ENCODE measurements at places on chromosomes 11 and 22.

DNA sequence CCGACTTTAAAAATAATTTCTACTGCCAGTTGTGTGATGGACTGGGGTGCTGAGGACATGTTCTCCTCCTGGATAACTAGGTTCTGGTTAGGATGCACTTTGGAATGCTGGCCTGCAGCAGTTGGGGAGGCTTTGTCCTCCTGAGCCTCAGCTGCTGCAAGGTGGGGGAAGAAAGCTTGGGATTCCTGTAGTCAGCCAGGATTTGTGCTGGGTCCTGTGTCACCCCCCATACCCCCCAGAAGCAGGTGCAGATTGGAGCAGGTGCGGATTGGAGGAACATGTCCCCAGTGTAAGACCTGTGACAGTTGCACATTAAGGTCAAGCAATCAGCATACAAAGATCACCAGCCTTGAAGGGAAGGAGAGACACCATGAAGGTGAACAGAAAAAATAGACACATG lies 51.1 kb downstream of the MED15 start:
- no peak for DNase-seq

- peak; percentile 48 for DNase-seq
Measured at GRCh38 chr11:72613977-72614376, 60.2 kb downstream of the PDE2A start.

GRCh38 chr11:45062974-45063635 lies 83.3 kb upstream of the PRDM11 start:
- no peak for DNase-seq

GRCh38 chr11:63511048-63511748 lies 5.3 kb downstream of the LGALS12 start:
- no peak for DNase-seq

DNA sequence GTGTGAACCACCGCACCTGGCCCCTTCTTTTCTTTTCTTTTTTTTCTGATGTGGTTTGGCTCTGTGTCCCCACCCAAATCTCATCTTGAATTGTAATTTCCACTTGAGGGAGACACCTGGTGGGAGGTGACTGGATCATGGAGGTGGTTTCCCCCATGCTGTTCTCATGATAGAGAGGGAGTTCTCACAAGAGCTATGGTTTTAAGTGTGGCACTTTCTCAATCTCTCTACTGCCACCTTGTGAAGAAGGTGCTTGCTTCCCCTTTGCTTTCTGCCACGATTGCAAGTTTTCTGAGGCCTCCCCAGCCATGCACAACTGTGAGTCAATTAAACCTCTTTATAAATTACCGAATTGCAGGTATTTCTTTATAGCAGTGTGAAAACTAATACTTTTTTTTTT lies 4.9 kb upstream of the TCN2 start:
- no peak for DNase-seq

DNA sequence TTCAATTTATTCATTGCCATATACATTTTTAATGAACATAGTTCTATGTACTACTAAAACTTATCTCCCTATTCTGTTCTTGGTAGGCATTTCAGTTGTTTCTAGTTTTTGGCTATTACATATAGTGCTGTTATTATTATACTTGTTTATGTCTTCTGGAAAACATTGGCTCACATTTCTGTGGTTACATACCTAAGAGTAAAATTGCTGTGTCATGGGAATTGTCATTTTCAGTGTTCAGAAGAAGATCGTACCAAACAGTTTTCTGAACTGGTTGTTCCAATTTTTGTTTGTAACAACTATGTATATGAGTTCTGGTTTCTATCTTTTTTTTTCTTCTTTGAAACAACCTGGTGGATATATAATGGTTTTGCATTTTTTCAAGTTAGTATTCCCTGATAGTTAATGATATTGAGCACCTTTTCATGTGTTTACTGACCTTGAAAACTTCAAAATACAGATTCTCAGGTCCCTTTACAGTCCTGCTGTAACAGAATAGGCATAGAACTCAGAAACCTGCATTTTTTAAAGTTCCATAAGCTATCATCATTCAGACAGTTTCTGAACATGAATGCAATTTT lies 230.7 kb downstream of the JRKL start:
- DNase-seq, result no peak

DNA sequence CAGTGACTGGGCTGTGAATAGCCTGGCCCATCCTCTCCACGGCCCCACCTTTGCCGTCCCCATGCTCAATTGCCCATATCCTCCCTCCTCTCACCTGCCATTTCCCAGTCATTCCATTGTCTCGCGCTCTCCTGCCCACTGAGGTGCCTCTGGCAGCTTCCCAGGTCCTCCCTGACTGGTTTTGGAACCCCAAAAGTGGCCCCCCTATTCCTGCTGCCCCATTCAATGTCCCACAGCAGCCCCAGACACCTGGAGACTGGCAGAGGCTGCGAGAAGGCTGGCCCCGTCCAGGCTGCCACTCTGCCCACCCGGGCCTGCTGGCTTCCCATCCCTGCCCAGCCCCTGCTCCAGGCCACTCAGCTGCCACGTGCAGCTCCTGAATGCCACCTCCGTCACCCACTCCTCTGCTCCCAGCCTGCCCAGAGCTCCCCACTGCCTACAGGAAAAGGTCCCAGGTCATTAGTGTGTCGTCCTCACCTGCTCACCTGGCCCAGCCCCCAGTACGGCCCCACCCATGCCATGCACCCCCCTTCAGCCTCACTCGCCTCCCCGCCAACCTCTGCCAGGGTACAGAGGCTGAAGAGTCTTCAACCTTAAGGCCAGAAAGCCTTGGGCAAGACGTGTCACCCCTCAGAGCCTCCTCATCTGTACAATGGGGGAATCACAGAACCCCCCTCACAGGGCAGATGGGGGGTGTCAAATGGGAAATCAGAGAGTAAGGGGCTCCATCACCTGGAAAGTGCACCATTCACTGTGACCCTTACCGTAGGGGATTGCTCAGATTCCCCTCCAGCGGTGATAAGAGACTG lies 37.5 kb downstream of the KCNJ4 start:
- no peak for DNase-seq

DNA sequence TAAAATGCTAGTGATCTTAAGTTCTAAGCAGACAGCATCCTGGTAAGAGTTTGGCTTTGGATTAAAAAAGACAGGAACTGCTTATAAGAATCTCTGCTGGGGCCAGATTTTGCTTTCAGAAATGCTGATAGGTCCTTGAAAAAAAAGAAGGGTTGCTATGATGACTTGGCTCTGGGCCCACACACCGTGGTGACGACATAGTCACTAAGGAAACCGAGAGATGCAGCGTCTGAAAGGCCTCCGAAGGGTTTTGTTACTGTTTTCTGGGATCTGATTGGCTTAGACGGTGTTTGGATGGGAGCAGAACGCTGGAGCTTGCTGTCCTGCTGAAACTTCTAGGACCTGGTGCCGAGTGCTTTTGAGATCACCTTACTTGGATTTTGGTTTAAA lies 8.4 kb downstream of the FAM118A start:
- peak; percentile 61 for DNase-seq

GRCh38 chr11:41377709-41378394 lies 81.6 kb downstream of the LRRC4C start:
- no peak for DNase-seq

DNA sequence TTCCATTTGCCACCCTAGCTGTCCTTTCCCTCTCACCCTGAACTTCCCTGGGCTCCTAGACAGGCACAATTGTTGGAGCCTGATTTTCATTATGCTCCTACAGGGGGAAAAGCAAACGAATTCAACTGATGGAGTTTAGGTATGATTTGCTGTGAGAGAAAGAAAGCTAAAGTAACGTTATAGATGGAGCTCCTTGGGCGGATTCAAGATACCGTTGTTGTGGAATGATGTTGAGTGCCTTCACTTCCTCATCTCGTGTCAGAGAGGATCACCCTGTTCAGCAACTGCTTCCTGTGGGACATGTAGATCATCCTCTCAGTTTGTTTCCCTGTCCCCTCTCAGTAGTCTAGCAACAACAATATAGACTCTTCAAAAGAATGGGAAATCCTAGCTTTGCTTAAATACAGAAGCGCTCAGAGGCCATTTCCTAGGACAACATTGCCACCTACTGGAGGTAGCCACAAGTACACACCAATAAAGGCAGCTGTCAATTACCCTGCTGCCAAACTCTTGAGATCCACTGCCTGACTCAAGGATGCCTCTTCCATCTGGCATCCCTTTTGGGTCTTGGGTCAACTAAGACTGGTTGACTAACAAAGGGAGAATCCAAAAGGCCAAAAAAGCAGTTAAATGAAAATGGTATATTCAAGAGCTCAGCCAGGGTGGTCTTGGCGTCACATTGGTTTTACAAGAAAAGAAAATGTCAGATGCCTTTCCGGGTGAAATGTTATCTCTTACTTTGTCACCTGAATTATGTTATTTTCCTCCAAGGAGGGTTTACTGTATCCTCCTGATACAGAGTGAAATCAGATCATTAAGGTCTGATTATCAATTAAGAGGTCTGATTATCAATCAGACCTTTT lies 13.5 kb upstream of the DTX4 start:
- DNase-seq, result peak; percentile 56

- DNase-seq, result no peak
Measured at GRCh38 chr11:87455180-87455579, 417.4 kb downstream of the TMEM135 start.

- no peak for DNase-seq
Measured at GRCh38 chr22:20979243-20979809, 2.8 kb upstream of the LZTR1 start.

GRCh38 chr11:122204206-122204605 lies 88.2 kb upstream of the BLID start:
- no peak for DNase-seq

DNA sequence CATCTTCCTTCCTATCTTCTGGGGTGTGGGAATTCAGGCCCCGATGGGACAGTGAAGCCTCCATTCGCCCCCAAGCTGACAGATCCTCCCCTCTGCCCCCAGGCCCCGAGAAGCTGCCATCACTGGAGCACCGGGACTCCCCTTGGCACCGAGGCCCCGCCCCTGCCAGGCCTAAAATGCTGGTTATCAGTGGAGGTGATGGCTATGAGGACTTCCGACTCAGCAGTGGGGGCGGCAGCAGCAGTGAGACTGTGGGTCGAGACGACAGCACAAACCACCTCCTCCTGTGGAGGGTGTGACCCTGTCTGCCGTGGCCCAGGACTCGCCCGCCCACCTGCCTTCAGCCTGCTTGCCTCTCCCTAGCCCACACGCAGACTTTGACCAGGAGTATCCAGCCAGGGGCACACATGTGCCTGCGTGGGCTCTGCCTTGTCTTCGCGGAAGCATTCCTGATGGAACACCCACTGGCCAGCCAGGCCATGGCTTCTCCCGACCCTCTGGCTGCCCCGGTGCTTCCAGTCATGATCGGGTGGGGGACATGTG lies 8.6 kb upstream of the RELT start:
- DNase-seq, result no peak

GRCh38 chr11:122100037-122100755 lies 15.8 kb downstream of the BLID start:
- DNase-seq, result no peak

- DNase-seq, result no peak
Measured at GRCh38 chr11:30653606-30654005, 67.5 kb upstream of the MPPED2 start.

GRCh38 chr11:31996159-31996881 lies 94.6 kb upstream of the RCN1 start:
- no peak for DNase-seq

DNA sequence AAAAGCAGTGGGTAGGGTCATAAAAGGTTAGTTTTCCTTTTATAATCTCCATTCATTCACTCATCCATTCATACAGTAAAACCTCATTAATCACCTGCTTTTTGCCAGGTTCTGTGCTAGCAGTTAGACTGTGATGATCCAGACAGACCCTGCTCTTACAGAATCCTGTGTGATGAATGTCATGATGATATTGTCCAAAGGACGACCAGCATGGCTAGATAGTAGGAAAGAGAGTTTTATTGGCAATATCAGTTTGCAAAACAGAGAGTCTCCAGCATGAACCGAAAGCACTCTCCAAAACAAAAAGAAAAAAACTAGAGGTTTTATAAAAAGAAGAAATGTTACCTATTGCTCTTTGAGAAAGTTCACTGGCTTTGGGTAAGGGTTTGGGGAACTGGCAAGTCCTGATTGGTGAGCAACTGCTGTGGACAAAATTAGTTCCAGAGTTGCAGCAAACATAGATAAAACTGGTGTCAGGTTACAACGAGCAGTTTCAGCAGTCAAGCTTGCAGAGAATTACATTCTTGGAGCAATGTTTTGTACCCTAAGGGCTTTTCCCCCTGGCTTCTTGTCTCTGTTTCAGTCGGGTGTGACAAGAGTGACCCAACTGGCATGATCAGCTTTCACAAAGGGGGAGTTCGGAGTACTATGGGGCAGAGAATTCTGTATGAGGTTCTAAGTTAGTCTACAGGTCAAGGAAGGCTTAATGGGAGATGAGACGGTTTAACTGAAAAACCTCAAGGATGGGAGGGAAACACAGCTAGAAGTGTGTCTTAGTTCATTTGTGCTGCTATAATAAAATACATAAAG lies 58.3 kb downstream of the HSD17B12 start:
- DNase-seq, result no peak

GRCh38 chr22:49996119-49996517 lies 16.4 kb downstream of the IL17REL start:
- DNase-seq, result no peak

GRCh38 chr22:24146194-24146616 lies 35.1 kb upstream of the SUSD2 start:
- DNase-seq, result peak; percentile 41

GRCh38 chr11:124167826-124168231 lies 15.3 kb upstream of the OR10D3 start:
- DNase-seq, result no peak

DNA sequence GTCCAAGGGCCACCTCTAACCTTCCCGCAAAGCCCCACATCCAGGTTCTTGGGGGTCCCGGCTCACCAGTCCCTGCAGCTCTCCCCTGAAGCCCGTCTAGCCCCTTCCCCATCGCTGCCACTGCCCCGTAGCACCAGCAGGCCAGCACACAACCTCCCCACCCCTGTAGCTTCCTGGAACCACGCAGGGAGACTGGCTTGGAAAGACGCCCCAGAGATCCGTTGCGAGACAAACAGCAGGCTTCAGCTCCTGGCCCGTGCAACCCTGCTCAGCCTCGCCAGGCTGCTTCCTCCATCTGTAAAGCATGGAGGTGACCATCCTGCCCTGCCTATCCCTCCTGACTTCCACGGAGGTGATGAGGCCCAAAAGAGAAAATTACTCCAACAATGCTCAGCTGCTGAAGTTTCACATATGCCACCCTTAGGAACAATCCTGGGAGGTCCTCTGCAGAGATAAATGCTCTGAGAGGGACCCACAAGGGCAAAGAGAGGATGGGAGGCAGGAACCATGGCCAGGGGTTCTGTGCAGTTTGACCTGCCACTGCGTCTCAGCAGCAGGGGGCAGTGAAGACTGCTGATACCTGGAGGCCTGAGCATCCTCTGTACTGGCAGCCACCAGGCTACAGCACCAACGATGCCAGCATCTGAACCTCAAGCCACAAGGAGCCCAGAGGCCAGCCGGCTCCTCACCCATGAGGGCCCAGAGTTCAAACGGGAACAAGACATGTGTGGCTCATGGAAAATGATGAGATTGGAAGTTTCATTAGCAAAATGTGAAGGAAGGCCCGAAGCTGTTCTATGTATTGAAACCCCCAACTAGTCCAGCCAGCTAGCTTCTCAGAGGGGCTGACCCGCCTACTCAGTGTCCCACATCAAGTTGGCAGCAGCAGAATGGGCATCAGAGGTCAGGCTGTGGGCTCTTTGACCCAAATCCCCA lies 16.1 kb downstream of the DGCR2 start:
- DNase-seq, result no peak
